ENCODE measurements at places on chromosomes 4 and X.

DNA sequence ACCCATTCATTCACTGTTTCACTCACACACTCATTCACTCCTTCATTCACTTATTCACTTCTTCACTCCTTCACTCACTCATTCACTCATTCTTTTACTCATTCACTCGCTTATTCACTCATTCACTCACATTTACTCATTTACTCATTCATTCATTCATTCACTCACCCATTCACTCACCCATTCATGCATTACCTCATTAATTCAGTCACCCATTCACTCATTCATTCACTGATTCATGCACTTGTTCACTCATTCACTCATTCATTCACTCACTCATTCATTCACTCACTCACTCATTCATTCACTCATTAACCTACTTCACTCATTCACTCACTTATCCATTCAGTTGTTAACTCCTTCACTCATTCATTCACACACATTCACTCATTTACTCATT, 70.8 kb downstream of the STK32B start:
- no peak for DNase-seq

DNA sequence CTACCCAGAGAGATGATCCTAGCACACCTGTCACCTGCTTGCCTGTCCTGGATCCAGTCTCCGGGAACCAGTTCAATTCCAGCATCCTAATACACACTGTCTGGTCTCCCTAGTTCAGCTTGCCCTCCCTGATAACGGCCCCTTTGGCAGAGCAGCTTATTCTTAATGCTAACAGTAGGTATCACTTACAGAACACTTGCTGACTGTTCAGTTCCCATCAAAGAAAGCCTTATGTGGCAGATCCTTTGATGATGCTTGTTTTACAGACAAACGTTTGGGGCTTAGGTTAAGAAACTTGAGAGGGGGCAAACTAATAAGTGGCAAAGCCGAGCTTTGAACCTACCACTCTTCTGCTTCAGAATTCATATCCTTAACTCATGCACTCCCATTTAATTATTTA, 890 bp downstream of the RASSF6 start:
- DNase-seq = no peak

GRCh38 chr4:90245837-90246236, 118.6 kb downstream of the CCSER1 start:
- no peak for DNase-seq

DNA sequence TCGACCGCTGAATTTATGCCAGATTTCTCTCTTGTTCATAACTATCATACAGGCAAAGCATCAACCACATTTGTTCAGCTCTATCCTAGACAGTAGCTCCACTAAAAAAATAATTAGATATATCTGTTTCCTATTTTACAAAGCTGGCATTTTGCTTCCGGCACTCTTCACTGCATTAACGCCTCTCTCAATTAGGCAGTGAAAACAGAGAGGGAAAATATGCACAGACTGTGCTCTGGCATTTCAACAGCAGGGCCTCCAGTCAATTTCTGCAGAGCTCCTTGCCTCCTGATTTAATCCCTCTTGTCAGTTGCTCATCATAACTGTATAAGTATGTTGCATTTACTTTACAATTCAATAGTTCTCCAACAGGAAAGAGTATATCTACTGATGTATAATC, 666.9 kb upstream of the INTU start:
- DNase-seq = no peak

DNA sequence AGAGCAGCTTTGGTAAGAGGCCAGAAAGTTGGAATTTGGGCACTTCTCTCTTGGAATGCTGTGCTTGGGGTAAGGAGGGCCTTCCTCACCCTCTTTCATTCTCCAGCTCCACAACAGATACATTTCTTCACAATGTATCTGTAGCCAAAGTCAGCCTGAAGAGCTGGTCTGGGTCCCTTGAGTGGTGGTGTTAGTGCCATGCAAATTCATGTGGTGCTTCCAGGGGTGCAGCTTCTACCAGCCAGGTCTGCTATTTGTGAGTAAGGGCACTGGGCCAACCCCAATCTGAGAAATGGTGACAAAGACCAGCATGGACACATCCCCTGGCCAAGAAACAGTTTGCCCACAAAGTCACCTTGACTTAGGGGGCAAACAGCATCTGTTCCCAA, 17.8 kb downstream of the AMER1 start:
- no peak for DNase-seq

GRCh38 chr4:78061939-78062570, 4.9 kb downstream of the FRAS1 start:
- DNase-seq = no peak

GRCh38 chrX:153405426-153405825, 4.3 kb upstream of the PNMA6E start:
- no peak for DNase-seq

- no peak for DNase-seq
These were observed 17.4 kb downstream of the COL4A5 start for GRCh38 chrX:108456971-108457477.

GRCh38 chr4:88390128-88390527, 11.5 kb downstream of the HERC6 start:
- no peak for DNase-seq

DNA sequence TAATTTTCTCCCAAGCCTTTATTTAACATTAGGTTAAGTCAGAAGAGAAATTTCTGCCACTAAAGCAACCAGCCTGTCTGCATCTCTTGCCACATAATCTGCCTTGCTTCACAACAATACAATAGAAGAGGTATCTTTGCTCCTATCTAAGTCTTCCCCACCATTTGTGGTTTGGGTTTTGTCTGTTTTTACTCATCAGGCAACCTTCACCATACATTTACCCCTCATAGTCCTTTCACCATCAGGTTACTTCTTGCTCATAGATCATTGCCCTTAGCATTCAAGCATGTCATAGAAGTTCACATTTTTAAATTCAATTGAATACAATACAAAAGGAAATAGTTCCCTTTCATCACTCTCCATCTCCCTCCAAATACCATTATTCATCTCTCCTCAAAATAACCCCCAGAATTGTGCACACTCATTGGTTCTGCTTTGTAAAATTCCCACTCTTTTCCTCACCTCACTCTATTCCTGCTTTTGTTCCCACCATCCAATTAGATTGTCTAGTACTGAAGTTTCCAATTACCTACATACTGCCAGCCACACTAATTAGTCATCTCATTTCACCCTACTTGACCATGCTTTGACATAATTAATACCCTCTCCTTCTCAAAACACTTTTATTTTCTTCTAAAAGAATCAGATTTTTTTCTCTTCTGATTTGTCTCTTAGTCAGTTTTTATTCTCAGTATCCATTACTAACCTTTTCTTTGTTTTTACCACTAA, 1957.0 kb upstream of the AGA start:
- no peak for DNase-seq

- no peak for DNase-seq
These were observed 72.9 kb downstream of the YIPF6 start for GRCh38 chrX:68571610-68572311.

DNA sequence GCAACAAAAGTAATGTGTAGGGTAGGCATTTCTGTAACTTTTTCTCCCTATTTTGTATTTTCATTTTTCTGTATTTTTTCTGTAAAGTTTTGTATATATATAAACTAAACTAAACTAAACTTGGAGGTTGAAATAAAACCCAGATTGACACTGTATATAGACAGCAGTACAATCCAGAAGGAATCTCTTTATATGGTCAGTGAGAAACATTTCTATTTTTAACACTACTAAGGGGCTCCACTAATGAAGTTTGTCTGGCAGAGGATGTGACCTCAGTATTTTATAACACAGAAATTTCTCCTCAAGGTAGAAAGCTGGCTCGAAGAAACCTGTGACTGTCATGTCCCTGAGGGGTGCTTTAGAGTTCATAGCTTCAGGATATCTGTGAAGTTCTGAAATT, 959.2 kb downstream of the ADGRL3 start:
- no peak for DNase-seq

DNA sequence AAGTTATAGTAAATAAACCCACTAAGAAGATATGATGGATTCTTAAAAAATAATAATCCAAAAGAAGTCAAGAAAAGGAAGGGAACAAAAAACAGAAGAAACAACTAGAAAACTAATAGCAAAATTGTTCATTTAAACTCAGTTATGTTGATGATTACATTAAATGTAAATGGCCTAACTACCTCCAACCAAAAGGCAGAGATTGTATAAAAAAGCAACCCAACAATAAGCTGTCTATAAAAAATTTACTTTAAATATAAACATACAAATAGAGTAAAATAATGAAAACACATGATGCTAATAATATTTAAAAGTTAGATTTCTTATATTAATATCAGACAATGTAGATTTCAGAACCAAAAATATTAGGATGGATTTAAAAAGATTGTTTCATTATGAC, 340.6 kb downstream of the CAMK2D start:
- DNase-seq = no peak

DNA sequence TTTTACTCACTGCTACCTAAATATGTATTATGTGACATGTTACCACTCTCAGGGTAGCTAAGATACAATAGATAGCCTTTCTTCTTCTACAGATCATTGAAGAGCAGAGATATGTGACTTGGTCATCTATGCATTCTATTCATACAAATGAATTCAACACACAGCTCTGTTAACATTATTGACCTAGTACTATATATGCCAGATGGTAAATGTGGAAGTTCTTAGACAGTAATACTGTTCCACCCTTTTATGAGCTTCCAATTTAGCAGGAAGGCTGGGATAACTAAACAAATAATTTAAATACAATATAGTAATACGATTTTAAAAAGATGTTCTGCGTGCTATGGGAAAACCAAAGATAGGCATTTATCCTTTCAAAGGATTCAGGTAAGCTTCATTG, 76.0 kb downstream of the SYTL5 start:
- DNase-seq = no peak

- DNase-seq = peak; percentile 39
These were observed at the start of gene FSTL5 for GRCh38 chr4:162163892-162164759. Gene FSTL5, minus strand, starts transcription at chr4:162164000. Its CDS starts 52,604 bp downstream, at chr4:162111396.

DNA sequence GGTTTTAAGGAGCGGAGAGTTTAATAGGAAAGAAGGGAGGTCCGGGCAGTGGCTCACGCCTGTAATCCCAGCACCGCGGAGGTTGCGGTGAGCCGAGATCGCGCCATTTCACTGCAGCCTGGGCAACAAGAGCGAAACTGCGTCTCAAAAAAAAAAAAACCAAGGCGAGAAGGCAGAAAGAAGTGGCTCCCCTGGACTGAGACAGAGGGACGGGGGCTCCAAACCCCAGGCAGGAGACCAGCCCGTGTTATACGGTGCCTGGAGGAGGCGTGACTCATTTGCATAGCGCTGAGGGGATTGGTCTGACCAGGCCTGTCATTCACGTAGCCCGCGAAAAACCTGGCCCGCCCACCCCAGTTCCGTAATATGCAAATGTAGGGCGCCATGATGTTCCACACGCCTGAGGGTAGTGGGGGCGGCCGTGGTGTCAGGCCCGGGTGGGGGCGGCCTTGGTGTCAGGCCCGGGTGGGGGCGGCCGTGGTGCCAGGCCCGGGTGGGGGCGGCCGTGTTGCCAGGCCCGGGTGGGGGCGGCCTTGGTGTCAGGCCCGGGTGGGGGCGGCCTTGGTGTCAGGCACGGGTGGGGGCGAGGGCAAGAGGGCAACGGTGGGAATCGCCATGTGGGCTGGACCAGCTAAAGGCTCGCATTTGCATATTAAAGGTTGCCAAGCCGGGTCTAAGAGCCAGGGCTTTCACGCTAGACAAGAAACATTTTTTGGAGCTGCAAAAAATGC, 2.1 kb downstream of the PLCXD1 start:
- peak; percentile 94 for DNase-seq

- no peak for DNase-seq
These were observed 17.6 kb upstream of the DMP1 start for GRCh38 chr4:87632469-87632868.

DNA sequence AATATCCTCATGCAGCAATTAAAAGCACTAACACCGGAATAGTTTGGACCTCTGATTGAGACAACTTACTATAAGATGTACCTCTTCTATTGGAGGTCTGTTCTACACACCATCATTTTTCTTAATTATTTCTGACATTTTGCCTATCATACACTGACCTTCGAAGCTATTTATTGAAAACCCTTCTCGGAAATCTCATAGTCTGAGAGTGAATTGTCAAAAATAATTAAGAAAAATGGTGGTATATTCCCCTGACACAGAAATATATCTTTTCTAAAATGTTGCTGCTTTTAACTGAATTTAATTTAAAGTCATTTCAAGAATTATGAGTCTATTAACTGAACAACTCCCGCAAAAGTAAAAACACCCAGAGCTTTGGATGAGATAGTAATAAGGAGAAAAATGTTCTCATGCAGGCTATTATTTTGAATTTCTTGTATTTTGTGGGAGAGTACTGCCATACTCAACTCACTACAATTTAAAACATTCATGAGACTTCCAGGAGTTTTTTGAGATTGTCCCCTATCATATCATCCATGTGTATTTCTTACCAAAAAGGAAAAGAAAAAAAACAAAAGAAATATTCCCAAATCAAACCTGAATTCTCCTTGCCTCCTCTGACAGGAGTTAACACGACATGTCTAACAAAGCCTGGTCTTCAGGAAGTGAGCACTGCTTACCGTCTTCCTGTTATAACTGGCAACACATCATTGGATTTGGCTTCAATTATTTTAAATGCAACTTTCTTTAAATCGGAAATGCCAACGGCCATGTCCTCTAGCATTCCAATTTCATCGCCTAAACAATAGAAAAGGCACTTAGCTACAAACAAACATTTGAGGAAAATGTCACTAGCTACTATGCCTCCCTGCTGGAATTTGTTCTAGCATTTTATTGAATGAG, 485.3 kb downstream of the IL15 start:
- DNase-seq = no peak

GRCh38 chrX:56397636-56398035, 165.5 kb downstream of the KLF8 start:
- DNase-seq = peak; percentile 19

GRCh38 chrX:46298821-46299220, 246.4 kb downstream of the ZNF674 start:
- no peak for DNase-seq

DNA sequence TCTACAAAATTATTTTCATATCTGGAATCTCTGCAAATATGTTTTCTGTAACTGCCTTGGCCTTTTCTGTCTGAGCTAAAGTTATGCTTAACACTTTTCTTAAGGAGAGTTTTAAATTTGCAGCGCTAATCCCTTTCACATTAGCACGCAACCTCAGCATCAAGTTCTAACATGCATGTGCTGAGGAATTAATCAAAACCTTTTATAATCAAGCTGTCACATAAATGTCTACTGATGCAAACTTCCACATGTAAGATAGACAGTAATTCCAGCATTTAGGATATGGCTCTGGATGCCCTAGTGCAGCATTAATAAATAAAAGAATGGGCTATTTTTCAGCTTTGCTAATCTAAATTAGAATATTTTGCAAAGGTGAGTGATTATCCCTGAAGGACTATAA, 17.5 kb upstream of the NEIL3 start:
- DNase-seq = no peak
